Gastroesophageal sphincter (tissue), 4 donors: ENCODE measurements at places on chromosomes 7 and 10. TPM values are rescaled to one million over a fixed set of nuclear protein-coding genes. Genes with fewer than 3 reads are reported as not detected.

The ACSL5 gene
- total RNA-seq, result 14.6 TPM

The TFR2 gene
- 1.6 TPM for total RNA-seq

DNA sequence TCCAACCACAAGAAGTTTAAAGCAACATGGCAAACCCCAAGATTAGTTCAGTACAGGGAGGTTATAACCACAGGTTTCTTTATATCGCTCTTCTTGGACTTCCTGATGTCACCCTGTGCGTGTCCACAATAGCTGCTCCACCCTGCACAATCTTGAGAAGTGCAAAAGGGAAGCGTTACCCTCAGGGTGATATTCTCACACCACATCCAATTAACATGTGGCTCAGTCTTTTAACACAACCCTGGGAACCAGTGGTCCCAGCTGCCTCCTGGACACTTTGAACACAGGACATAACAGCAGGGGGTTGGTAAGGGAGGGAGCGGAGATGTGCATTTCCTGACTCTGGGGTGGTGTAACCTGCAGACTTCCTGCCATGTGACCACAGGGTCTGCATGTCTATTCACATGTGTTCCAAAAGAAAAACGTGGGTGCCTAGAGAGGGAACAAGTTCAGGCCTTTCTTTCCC is 64.6 kb downstream of the GSAP start:
- H3K4me1 ChIP-seq, result peaks cover 23% of the 10 kb centered on the region
- H3K4me3 ChIP-seq, result no peak overlapping the region
- no peaks in the 10 kb centered on the region for H3K36me3 ChIP-seq
- ATAC-seq, result no peak
- H3K27ac ChIP-seq, result peak overlapping the region; percentile 66

GRCh38 chr10:22054961-22055360 is 51.4 kb upstream of the DNAJC1 start:
- no peaks in the 10 kb centered on the region for H3K4me1 ChIP-seq
- no peaks in the 10 kb centered on the region for H3K36me3 ChIP-seq
- no peak overlapping the region for H3K27ac ChIP-seq
- H3K4me3 ChIP-seq, result no peak overlapping the region

DNA sequence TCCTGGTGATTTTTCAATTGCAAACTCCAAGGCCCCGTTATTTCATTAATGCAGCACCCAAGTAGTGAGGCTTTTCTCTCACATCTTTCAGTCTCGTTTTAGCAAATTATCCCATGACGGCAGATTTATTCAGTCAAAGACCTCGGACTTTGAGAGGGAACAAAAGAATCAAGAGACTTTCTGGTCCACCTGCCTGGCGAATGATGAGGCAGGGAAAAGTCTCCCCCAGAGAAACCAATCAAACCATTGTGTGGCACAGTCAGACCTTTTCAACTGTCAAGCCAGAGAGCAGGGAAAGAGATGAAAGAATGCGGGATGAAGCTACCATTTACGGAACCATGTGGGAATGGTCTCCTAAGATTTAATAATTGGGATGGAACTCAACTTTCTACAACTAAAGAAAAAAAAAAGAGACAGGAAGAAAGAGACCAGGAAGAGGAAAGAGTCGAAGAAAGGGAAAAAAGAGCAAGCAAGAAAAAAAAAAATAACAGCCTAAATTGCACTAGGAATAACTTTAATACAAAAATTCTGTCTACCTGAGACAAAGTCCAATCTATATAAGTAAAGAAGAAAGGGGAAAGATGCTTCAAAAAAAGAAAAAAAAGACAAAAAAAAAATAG is 22.8 kb downstream of the GLI3 start:
- no peak for ATAC-seq
- H3K27ac ChIP-seq, result no peak overlapping the region
- peaks cover 23% of the 10 kb centered on the region for H3K4me1 ChIP-seq
- H3K27me3 ChIP-seq, result no peaks in the 10 kb centered on the region
- H3K36me3 ChIP-seq, result no peaks in the 10 kb centered on the region

GRCh38 chr7:146116521-146117222 is at the start of gene CNTNAP2:
CNTNAP2 (plus strand) TSS chr7:146116801; CDS start chr7:146116877, 76 bp downstream.
- no peaks in the 10 kb centered on the region for H3K4me1 ChIP-seq
- peaks cover 54% of the 10 kb centered on the region for H3K27me3 ChIP-seq
- no peak within 1 kb of the TSS for H3K27ac ChIP-seq
- H3K4me3 ChIP-seq, result peak within 1 kb of the TSS; percentile 51

DNA sequence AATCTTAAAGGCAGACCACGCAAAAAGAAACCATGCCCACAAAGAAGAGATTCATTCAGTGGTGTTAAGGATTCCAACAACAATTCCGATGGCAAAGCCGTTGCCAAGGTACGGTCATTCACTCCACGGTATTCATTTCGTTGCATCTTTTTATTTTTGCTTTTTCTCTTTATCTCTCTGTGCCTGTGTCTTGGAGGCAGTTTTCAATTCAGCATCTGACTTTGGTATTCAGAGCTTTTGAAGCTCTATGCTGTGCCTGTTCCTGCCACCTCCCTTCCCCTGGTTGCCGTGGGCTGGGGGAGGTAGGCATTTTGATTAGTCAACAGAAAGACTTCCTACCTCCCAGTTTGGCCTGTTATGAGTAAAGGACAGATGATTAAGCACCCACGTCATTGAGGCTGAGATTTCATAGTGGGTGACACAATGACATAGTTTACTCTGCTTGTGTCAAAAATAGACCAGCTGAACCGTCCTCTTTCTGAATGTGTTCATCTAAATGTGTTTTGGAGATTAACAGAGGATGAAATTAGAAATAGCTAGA is 149.5 kb downstream of the ARID5B start:
- peaks cover 23% of the 10 kb centered on the region for H3K4me1 ChIP-seq
- peak overlapping the region; percentile 100 for H3K27ac ChIP-seq
- no peaks in the 10 kb centered on the region for H3K36me3 ChIP-seq
- H3K27me3 ChIP-seq, result no peaks in the 10 kb centered on the region
- H3K4me3 ChIP-seq, result peak overlapping the region; percentile 54
